ENCODE measurements at places on chromosomes 4 and X.

- no peak for DNase-seq
Measured at GRCh38 chr4:147828331-147828905, 96.5 kb downstream of the ARHGAP10 start.

DNA sequence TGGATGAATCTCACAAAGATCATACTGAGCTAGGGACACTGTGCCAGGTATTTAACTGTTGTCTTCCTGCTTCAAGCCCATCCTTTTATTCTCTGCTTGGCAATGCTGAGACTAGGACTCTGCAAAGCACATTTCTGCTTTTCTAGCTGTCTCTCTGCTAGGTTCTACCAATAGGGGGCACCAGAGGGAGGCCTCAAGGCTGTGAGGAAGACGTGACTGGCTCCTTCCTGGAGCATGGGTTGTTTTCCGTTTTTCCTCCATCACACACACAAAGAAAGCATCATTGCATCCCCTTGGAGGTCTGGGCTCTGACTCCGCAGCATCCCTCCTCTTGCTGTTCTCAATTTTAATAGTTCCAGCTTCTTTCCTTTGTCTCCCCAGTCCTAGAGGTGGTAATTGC, 10.9 kb upstream of the DCTD start:
- peak; percentile 17 for DNase-seq

DNA sequence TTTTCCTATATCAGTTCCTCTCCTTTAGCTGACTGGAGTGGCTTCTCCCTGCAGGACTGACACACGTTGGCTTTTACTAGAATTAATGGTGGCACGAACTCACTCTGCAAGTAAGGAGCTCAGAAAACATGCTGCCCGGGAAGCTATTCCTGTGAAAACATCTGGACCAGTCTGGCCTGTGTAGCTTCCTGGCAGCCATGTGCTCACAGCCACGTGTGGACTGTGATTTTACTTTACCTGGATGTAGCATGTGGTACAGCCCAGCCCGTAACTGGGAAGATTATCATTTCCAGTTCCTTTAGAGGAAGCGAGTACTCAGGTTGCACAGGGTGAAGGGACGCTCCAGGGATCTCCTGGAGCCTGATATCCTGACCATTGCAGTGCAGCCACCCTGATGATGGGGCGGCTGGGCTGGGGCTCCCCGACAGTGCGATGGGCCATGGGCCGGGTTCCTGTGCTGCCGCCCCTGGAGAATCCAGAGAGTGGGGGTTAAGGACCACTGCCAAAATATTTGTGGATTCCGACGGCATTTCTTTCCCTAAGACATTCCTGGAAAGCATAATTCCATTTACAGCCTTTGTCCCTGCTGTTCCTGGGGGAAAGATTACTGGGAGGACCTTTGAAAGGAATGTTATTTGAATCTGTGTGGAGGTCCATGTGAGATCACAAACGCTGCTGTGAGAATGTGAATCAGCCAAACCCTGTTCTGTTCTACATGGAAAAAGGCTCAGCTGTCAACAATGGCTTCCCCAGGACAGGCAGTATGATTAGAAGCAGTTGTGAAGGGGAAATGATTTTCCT, 35.0 kb downstream of the PROM1 start:
- no peak for DNase-seq

GRCh38 chr4:177047070-177047850, 254.5 kb upstream of the VEGFC start:
- DNase-seq = peak; percentile 67

DNA sequence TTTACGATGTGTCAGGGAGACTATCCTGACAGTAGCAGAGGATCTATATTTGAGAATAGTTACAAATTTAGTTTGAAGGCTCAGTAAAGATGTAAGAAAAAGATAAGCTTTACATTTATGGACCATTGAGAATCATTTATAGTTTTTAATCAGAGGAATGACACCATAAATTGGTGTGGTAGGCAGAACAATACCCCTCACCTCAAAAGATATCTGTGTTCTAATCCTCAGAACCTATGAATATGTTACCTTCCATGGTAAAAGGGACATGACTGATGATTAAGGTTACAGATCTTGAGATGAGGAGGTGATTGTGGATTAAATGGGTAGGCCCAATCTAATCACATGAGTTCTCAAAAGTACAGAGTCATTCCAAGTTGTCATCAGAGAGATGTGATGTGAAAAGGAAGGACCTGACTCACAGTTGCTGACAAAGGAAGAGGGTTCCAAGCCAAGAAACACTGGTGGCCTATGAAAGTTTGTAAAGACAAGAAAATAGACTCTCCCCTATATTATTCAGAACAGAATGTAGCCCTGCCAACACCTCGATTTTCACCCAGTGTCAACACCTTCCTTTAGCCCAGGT, 27.0 kb downstream of the EREG start:
- no peak for DNase-seq

- DNase-seq = no peak
Measured at GRCh38 chr4:136939781-136940180, 592.5 kb downstream of the PCDH18 start.

GRCh38 chrX:70175338-70175737, 1.9 kb upstream of the DGAT2L6 start:
- no peak for DNase-seq

- DNase-seq = no peak
Measured at GRCh38 chr4:95105983-95106382, 348.2 kb downstream of the BMPR1B start.

DNA sequence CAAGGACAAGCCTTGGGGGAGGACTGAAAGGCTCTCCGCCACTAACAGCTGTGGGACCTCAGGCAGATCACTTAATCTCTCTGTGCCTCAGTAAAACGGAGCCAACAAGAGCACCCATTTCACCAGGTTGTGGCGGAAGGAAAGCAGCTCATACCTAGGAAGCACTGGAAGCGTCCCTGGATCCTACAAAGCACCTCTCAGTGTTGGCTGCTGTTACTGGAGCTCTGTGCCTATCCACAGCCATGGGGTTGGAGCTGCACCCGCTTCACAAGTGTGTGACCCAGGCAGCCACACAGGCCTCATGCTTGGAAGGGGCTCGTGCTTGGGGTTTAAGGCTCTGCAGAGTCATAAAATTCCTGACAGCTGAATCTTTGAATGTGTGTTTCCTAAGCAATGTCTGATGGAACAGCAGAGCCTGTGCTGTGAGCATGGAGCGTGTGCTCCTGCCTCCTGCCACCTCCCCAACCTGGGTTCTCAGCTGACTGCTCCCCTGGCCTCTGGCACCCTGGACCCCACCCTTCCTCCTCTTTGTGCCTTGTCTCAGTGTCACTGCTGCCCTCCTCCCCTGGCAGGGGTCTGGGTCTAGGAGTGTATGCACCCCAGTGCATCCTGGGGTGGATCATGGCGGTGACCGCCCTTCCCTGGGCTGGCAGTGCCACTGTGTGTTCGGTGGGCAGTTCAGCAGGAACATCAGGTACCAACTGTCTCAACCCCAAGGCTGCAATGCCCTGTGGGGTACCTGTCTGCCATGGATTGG, 14.4 kb upstream of the MAN2B2 start:
- DNase-seq = no peak

GRCh38 chr4:168679819-168680218, 183.0 kb downstream of the PALLD start:
- DNase-seq = no peak
